ENCODE measurements at places on chromosomes 4 and X.

DNA sequence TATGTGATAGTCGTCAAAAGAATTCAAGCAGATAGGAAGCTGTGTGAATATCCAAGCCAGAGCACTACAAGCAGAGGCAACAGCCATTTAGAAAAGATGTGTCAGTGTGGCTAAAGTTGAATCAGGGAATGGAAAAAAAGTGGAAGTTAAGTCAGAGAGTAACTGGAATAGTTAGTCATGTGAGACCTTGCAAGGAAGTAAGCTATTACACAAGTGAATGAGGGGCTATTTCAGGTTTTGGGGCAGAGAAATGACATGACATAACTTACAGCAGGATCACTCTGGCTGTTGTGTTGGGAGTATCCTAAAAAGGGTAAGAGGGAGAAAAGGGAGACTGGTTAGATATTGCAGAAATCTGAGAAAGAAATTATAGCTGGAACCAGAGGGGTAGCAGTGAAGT, 236.6 kb upstream of the PCDH18 start:
- no peak for DNase-seq

DNA sequence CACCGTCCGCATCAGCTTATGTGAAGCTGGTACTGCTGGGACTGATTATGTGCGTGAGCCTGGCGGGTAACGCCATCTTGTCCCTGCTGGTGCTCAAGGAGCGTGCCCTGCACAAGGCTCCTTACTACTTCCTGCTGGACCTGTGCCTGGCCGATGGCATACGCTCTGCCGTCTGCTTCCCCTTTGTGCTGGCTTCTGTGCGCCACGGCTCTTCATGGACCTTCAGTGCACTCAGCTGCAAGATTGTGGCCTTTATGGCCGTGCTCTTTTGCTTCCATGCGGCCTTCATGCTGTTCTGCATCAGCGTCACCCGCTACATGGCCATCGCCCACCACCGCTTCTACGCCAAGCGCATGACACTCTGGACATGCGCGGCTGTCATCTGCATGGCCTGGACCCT, 5.5 kb upstream of the TSPYL2 start:
- DNase-seq = no peak

DNA sequence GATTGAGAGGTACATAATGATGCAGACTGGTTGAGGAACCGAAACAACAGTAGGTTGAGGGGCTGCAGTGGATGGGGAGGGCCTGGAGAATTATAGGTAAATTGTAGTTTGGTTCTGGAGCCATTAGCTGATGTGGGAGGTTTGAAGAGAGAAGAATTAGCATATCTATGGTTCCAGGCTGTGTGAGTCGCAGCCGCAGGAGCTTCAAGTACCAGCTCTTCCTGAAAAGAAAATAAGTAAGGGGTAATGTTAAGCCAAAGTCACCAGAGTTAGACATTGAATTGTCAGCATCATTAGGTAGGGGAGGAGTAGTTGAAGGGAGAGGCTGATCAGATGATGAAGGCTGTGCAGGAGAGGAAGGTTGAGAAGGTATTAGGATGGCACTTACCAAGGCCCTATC, 29.5 kb downstream of the PF4 start:
- DNase-seq = no peak

- DNase-seq = no peak
Measured at GRCh38 chrX:118548841-118549240, 53.2 kb downstream of the DOCK11 start.
